ENCODE measurements at places on chromosomes 12 and 14. TPM values are rescaled to one million over a fixed set of nuclear protein-coding genes. Genes with fewer than 3 reads are reported as not detected.

The CCER1 gene
- not detected for total RNA-seq

The TRHDE gene
- total RNA-seq: 0.81 TPM

The PTHLH gene
- 1.0 TPM for total RNA-seq

The OGFOD2 gene
- 10.7 TPM for total RNA-seq

The OR11H12 gene
- not detected for total RNA-seq

The ESR2 gene
- total RNA-seq: 2.5 TPM

The SYNJ2BP gene
- total RNA-seq: 49.7 TPM

The PTPRO gene
- 0.50 TPM for total RNA-seq

The WNT1 gene
- not detected for total RNA-seq

The DYNLL1 gene
- 179 TPM for total RNA-seq

Measured in gastroesophageal sphincter (tissue), 4 donors.